ENCODE measurements at places on chromosomes 7 and 10.

DNA sequence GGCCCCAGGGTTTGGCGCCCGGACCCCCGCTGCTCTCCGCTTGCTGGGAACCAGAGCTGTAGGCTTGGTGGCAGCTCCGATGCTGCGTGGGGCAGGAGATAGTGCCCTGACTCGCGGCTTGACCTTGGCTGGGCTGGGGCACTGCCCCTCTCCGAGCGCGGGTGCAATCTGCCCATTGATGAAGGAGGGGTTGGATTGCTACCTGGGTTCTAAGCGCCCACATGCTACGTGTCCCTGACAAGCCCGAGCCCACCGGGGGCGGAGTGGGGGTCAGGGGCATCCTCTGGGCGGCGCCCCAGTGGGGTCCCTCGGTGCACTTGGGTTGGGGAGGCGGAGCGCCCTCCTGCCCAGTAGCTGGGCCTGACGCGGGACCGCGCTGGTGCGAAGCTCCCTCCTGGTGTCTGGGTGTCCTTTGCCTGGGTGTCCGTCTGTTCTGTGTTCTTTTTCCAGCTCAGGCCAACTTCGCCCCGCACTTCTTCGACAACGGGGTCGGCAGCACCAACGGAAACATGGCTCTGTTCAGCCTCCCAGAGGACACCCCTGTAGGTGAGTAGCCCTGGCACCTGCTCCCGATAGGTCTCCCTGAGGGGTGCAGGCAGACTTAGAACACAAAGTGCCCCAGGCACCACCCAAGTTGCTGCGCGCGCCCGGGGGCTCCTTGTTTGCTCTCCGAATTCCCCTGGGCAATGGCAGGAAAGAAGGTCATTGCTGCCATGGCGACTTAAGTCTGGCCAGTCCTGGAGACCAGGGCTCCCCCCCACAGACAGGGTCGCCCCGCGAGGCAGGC is 900 bp downstream of the CDHR1 start:
- H3K4me1 ChIP-seq, result peaks cover 5% of the 10 kb centered on the region
- H3K27me3 ChIP-seq, result peaks cover 52% of the 10 kb centered on the region
- no peak overlapping the region for H3K4me3 ChIP-seq
- H3K36me3 ChIP-seq, result no peaks in the 10 kb centered on the region

- no peak for DNase-seq
- peaks cover 12% of the 10 kb centered on the region for H3K27me3 ChIP-seq
These were observed 26.4 kb upstream of the YAE1 start for GRCh38 chr7:39539816-39540215.

- peaks cover 60% of the 10 kb centered on the region for H3K4me1 ChIP-seq
- peaks cover 15% of the 10 kb centered on the region for H3K27me3 ChIP-seq
- peaks cover 30% of the 10 kb centered on the region for H3K36me3 ChIP-seq
- no peak overlapping the region for H3K27ac ChIP-seq
- no peak for DNase-seq
These were observed 1.9 kb downstream of the PPP2R2D start for GRCh38 chr10:131902691-131903090.

GRCh38 chr10:102202386-102202785 is 23.7 kb upstream of the ELOVL3 start:
- H3K4me1 ChIP-seq, result peaks cover 5% of the 10 kb centered on the region
- H3K4me3 ChIP-seq, result no peak overlapping the region
- no peak for DNase-seq
- no peaks in the 10 kb centered on the region for H3K36me3 ChIP-seq

DNA sequence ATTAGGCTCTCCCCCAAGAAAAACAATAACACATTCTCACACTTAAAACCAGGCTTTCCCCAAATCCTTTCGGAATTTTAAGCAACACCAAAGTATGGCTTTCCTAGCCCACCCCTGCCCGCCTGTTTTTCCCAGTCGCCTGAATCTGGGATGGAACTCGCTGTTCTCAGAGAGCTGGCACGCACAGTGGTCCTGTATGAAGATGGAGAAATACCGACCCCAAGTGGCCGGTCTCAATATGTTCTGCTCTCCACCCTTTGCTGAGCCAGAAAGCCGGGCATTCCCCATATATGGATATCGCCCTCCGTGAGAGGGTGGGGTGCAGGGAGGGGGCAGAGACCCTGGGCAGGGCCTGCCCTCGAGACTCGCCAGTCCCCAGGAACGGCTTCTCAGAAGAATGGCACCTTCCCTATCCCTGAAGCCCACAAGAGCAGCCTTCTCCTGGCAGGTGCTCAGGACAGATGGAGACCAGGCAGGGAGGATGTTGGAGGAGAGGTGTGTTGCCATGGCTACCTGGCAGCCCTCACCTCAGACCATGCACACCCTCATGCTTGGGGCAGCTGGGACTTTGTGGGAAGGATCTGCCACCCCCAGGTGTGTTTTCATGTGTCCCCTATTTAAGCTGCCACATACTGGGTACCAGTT is 3.4 kb downstream of the TACR2 start:
- no peak overlapping the region for H3K27ac ChIP-seq
- no peaks in the 10 kb centered on the region for H3K27me3 ChIP-seq
- no peak overlapping the region for H3K4me3 ChIP-seq

DNA sequence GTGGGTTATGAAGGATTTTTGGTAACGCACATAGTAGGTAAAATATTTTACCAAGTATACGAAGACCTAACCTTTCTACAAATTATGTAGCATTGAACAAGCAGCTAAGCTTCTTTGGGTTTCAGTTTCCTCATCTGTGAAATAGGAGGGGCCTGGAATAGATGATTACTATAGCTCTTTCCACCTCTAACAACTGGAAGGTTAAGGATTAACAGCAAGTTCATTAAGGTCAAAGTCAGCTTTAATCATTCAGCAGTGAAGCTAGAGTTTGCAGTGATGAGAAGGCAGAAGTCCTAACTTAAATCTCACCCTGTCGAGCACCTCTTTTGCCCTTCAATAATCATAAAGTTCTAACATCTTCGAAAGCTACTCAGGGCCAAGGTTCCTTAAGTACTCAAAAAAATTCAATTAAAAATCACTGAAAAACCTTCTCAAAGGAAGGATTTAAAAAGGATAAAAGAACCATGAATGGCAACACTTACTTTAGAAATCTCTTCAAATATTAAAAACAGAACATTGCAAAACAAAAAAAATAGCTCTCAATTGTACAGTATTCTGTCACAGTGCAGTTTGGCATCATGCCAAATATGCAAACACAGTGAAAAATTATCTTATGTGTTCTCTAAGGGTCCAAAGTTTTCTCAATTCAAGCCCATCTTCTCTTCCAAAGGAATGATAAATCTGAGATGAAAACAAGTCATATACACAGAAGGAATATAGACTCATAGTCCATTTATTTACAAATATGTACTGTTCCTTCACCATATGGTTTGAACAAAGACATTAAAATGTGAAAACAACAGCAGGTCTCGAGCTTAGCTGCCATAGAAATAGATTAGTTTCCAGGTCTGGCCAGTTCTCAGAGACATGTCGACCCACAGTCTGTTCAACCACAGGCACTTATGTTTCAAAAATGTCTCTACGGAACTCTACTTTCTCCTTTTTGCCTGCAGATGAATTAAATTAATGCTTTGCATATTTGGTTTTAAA is 152.0 kb upstream of the SLC13A1 start:
- no peaks in the 10 kb centered on the region for H3K4me1 ChIP-seq
- H3K36me3 ChIP-seq, result no peaks in the 10 kb centered on the region
- no peak for DNase-seq
- no peak overlapping the region for H3K27ac ChIP-seq
- H3K4me3 ChIP-seq, result no peak overlapping the region
- H3K27me3 ChIP-seq, result no peaks in the 10 kb centered on the region

- H3K36me3 ChIP-seq, result no peaks in the 10 kb centered on the region
- no peaks in the 10 kb centered on the region for H3K4me1 ChIP-seq
- H3K4me3 ChIP-seq, result no peak overlapping the region
- H3K27ac ChIP-seq, result no peak overlapping the region
- no peak for DNase-seq
These were observed 55.2 kb upstream of the DKK1 start for GRCh38 chr10:52258799-52259425.

DNA sequence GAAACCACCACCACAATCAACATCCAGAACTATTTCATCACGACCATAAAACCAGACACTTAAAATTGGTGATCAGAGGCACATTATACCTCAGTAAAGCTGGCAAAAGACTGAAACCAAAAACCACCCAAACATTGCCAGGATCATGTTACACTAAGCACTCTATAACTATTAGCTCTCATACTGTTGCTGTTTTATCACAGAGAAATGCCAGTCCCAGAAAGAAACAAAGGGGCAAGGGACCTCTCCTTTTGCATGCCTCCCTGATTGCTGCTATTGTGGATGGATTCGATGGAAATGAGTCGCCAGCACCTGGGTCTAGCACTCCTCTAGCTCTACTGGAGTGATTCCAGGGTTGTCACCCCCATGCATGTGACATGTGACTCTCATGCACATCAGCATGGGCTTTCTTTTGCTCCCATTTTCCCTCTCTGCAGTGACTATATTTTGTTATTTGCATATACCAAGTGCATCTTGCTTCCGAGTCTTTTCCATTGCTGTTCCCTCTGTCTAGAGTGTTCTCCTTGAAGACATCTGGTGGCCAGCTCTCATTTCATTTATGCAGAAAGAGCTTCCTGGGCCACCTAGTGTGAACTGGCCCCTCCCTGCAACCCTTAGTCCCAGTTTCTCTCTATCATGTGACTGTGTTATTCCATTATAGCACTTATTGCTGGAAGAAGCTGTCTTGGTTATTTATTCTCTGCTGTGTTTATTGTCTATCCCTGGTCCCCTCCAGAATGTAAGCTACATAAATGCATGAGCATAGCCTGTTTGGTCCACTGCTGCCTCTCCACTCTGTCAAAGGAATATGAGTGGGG is 300.6 kb downstream of the PLXNA4 start:
- no peak overlapping the region for H3K4me3 ChIP-seq
- no peak overlapping the region for H3K27ac ChIP-seq
- H3K27me3 ChIP-seq, result no peaks in the 10 kb centered on the region
- DNase-seq, result no peak

DNA sequence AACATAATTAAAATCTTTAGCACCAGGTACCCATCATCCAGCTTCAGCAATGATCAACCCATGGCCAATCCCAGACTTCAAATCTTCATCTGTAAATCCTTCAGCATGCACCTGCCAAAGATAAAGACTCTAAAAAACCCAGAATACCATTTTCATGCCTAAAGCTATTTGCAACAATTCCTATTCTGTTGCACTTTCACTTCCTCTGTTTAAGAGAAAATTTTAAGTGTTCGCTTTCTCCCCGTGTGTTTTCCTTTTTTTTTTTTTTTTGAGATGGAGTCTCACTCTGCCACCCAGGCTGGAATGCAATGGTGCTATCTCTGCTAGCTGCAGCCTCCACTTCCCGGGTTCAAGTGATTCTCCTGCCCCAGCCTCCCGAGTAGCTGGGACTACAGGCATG is 31.8 kb upstream of the HTR5A start:
- no peaks in the 10 kb centered on the region for H3K36me3 ChIP-seq
- no peaks in the 10 kb centered on the region for H3K4me1 ChIP-seq
- H3K27me3 ChIP-seq, result peaks cover 18% of the 10 kb centered on the region
- no peak for DNase-seq

DNA sequence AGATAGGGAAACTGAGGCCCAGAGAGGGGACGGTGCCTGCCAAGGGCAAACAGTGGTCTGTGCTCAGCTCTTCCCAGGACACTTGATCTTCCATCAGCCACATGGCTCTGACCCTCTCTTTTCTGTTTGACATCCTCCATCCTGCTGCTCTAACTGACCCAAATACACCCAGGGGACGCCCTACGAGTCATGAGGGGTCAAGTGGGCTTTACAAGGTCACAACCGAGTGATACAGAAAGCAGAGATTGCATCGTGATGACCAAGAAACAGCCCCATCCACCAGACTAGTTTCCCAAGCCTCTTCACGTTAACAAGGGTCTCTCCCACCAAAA is 131.2 kb upstream of the UNC5B start:
- no peak overlapping the region for H3K27ac ChIP-seq
- no peak for DNase-seq
- H3K27me3 ChIP-seq, result no peaks in the 10 kb centered on the region
- H3K36me3 ChIP-seq, result no peaks in the 10 kb centered on the region
- no peak overlapping the region for H3K4me3 ChIP-seq

DNA sequence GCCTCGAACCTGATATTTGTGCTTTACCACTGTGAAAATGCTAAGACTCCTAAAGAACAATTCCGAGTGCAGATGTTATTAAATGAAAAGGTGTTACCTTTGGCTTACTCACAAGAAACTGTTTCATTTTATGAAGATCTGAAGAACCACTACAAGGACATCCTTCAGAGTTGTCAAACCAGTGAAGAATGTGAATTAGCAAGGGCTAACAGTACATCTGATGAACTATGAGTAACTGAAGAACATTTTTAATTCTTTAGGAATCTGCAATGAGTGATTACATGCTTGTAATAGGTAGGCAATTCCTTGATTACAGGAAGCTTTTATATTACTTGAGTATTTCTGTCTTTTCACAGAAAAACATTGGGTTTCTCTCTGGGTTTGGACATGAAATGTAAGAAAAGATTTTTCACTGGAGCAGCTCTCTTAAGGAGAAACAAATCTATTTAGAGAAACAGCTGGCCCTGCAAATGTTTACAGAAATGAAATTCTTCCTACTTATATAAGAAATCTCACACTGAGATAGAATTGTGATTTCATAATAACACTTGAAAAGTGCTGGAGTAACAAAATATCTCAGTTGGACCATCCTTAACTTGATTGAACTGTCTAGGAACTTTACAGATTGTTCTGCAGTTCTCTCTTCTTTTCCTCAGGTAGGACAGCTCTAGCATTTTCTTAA is 47.7 kb downstream of the MINPP1 start:
- no peak overlapping the region for H3K27ac ChIP-seq
- H3K27me3 ChIP-seq, result peaks cover 1% of the 10 kb centered on the region
- peaks cover 8% of the 10 kb centered on the region for H3K36me3 ChIP-seq

GRCh38 chr10:44389150-44389549 is 4.3 kb upstream of the CXCL12 start:
- no peak for DNase-seq
- H3K36me3 ChIP-seq, result no peaks in the 10 kb centered on the region
- peaks cover 13% of the 10 kb centered on the region for H3K27me3 ChIP-seq

DNA sequence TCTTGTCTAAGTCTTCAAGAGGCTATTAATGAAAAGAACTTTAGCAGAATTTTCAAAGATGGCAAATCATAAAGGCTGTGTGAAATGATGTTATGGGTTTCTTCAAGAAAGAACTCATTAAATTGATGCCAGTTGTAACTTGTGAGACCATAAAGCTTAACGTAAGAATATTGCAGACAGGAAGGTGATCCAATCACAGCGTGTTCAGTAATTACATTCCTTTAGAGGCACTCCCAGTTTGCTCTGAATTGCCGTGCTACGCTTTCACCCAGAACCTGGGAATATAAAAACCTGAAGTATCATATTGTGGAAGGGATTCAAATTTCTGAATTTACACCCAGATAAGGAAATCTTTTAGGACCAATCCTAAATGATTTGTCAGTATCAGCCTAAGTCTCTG is 64.1 kb upstream of the ITGB1 start:
- H3K27me3 ChIP-seq, result peaks cover 8% of the 10 kb centered on the region
- no peaks in the 10 kb centered on the region for H3K36me3 ChIP-seq
- no peak overlapping the region for H3K4me3 ChIP-seq
- DNase-seq, result no peak
